ENCODE measurements at places on chromosomes 5 and 9.

GRCh38 chr5:109249126-109249525 is 160.6 kb downstream of the PJA2 start:
- no peak for DNase-seq

- no peak for DNase-seq
Measured at GRCh38 chr9:90735952-90736351, 65.7 kb upstream of the SYK start.

DNA sequence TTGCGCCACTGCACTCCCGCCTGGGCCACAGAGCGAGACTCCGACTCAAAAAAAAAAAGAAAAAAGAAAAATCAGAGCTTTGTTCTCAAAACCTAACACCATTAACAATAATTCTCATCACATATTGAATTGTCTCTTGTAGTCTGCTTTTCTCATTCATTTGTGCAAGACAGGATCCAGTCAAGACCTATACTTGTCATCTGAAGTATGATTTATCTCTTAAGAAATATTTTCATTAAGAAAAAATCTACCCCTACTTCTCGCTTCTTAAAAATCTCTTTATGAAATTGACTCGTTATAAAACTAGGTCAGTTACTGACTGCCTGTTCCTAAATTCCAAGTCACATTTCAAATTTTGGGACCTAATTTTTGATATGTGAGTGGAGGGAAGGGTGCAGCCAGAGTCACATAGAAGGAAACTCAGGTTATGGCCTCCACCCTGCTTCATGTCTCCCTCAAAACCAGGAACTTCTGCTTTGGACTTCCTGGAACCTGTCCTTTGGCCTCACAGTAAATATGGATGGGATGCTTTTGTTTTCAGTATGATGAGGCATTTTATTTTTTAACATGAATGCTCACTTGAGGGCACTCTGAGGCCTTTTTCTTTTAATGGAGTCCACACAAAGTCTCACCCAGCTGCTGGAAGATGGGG is 18.9 kb downstream of the ZNF169 start:
- DNase-seq, result no peak

DNA sequence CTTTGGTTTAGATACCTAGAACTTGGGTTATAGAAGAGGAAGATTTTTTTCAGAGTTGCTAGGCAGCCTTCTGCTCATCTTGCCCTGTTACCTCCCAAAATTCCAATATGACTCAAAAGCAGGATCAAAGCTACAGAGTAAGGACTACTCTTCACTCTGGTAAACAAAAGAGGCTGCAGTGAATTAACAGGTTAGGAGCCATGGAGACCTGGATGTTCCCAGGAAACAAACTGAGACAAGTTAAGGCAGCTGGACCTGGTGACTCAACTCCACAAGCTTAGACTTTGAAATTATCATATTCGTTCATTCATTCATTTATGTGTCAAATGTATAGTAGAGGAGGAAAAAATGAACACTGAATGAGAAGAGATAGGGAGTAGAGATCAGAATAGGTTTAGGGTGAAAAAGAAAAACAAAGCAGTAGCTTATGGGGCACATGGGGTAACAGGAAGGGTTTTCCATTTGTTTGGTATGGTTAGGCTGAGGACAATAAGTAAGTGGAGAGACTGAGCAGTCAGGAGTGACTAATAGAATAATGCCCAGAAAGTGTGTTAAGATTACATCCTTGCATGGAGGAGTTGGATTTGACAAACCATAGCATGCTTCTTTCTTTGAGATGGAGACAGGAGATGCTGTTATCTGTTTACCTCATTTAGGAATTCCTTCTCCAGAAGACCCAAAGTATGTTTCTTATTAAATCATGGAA is 464.0 kb upstream of the ZNF608 start:
- DNase-seq, result no peak
